NCI-H82 (cell line): ENCODE measurements at places on chromosomes 13 and 19.

DNA sequence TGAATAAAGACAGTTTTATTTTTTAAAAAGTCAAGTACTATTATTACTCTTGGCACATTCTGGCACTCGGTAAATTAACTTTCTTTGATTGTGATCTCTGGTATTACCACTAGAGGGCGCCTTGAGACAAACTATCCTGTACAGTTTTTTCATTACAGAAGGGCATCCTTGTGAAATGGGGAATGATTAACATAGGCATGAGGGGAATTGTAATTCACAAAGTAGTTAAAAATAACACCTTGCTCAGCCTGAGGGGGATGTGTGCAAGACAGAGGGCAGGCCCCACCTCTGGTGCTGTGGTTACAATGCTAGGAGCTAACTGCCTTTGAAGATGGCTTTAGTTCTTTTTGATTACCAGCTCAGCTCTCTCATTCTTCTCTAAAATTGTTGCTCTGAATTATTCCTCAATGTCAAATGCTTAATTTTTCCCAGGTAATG is 24.2 kb upstream of the C1QTNF9B start:
- DNase-seq, result peak; percentile 80

GRCh38 chr13:97288486-97288900 is 66.4 kb downstream of the MBNL2 start:
- DNase-seq, result no peak

DNA sequence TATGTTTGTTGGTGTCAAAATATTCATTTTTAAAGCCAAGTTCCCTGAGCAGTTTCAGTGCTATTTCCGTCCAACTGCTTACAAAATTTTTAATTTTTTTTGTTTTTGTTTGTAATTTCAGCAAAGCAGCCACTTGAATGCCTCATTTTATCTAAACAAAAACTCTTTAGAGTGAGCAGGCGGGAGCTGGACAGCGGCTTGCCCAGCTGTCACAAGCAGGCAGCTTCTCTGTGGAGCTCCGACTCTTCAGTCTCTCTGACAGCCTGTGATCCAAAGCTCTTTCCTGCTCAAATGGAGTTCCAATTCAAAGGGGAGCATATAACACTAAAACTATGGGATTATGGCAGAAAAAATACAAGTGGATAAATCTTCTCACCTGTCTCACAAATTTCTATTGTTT is 618.3 kb upstream of the PCDH20 start:
- DNase-seq, result no peak

- peak; percentile 88 for DNase-seq
These were observed 197.1 kb upstream of the TSHZ3 start for GRCh38 chr19:31546205-31546960.
